ENCODE measurements at places on chromosomes 13 and 19.

GRCh38 chr13:77062097-77062496, 35.1 kb upstream of the FBXL3 start:
- no peaks in the 10 kb centered on the region for H3K4me1 ChIP-seq
- peaks cover 9% of the 10 kb centered on the region for H3K36me3 ChIP-seq
- H3K27ac ChIP-seq, result no peak overlapping the region
- no peak overlapping the region for H3K4me3 ChIP-seq

DNA sequence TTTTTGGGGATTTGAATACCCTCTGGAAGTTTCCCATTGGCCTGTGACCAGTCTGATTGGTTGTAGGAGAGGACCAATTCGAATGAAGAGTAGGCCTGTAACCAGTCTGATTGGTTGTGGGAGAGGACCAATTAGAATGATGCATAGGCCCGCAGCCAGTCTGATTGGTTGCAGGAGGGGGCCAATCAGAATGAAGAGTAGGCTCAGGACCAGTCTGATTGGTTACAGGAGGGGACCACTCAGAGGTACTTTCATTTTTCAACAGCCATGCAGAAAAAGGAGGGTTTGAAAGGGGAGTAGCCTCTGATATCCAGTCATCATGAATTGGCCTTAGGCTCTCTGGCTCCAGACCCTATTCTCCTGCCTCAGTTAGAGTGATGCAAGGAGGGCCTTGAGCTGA, 30.4 kb upstream of the SLC1A5 start:
- no peak overlapping the region for H3K4me3 ChIP-seq
- no peaks in the 10 kb centered on the region for H3K36me3 ChIP-seq
- H3K27ac ChIP-seq, result no peak overlapping the region
- DNase-seq, result no peak
- H3K27me3 ChIP-seq, result no peaks in the 10 kb centered on the region

GRCh38 chr13:63490149-63490548, 2074.5 kb upstream of the PCDH20 start:
- H3K27me3 ChIP-seq, result no peaks in the 10 kb centered on the region
- DNase-seq, result no peak
- H3K27ac ChIP-seq, result no peak overlapping the region
- no peak overlapping the region for H3K4me3 ChIP-seq
- H3K36me3 ChIP-seq, result no peaks in the 10 kb centered on the region

DNA sequence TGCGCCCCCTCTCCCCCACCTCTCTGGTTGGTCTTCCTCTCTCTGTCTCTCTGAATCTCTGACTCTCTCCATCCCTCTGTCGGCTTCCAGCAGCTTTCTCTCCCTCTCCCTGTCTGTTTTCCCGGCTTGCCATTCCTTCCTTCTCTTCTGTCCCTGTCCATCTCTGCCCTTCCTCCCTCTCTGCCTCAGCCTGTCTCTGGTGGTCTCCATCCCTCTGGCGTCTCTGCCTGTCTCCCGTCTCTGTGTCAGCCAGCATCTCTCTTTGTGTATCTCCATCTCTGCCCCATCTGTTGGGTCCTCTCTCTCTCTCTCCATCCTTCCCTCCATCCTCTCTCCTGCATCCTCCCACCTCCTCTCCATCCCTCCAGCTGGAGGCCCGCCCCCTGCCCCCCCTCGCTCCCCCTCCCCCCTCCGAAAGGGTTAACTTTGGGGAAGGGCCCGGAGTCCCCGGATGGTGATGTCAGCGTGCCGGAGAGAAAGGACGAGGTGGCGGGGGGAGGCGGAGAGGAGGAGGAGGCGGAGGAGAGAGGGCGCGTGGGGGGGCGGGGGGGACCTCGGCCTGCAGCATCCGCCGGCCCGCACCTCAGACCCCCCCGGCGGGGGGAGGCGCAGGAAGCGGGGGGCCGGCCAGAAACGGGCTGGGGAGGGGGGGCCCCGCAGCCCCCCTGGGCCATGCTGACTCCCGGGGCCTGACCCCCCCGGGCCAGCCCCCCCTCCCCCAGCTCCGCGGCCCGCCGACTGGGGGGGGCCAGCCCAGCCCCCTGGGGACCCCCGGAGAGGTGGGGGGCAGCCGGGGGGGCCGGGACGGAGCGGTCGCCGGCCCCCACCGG, at the start of gene BRSK1:
Gene BRSK1, plus strand, starts transcription at position 450 of the 830 bp plus-strand sequence. CDS start 446 bp downstream, outside the sequence.
- H3K27me3 ChIP-seq, result no peaks in the 10 kb centered on the region
- H3K4me1 ChIP-seq, result peaks cover 14% of the 10 kb centered on the region
- H3K27ac ChIP-seq, result no peak within 1 kb of the TSS
- no peak within 1 kb of the TSS for H3K4me3 ChIP-seq
- no peaks in the 10 kb centered on the region for H3K36me3 ChIP-seq

- peaks cover 36% of the 10 kb centered on the region for H3K36me3 ChIP-seq
- no peaks in the 10 kb centered on the region for H3K4me1 ChIP-seq
- no peak overlapping the region for H3K27ac ChIP-seq
- no peaks in the 10 kb centered on the region for H3K27me3 ChIP-seq
- DNase-seq, result no peak
- no peak overlapping the region for H3K4me3 ChIP-seq
Observed at GRCh38 chr19:45278087-45278486, 27.0 kb downstream of the MARK4 start.

- no peak for DNase-seq
- H3K4me3 ChIP-seq, result no peak overlapping the region
- peaks cover 6% of the 10 kb centered on the region for H3K4me1 ChIP-seq
Observed at GRCh38 chr19:43380771-43381386, 27.4 kb downstream of the CD177 start.

DNA sequence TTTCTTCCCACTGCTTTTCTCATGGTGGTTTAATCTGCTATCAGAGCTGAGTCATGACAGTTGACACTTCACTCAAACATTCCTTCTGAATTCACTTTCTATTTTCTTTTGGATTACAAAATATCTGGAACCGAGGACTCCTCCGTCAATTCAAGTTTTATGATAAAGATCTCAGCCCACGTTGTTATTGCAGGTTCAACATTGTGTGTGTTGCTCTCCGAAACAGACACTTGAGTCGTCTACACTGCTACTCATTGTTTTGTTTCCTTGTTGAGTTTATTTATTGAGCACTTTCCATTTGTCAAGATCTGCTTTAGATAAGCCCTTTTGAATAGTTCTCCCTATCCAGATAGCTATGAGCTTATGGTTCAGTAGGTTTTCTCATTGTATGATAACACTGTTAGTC, 636.1 kb upstream of the GPC6 start:
- no peaks in the 10 kb centered on the region for H3K4me1 ChIP-seq
- H3K27ac ChIP-seq, result no peak overlapping the region
- no peaks in the 10 kb centered on the region for H3K36me3 ChIP-seq
- H3K4me3 ChIP-seq, result no peak overlapping the region

DNA sequence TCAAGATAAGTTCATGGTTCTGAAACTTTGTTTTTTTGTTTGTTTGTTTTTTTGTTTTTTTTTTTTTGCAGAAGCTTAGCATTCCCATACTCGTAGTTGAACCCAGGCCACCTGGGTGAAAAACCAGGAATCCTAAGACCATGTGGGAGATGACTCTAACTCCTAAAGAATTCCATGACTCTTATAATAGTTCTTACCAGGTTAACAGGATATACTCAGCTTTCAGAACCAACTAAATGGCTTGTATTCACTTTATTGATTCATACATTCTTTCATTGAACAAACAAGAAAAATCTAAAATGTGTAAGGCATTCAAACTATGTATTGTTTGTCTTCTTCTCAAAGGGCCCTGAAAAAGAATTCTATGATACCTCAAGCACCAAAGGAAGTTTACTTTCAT, 40.5 kb upstream of the KLF5 start:
- H3K4me3 ChIP-seq, result no peak overlapping the region
- no peak for DNase-seq
- no peak overlapping the region for H3K27ac ChIP-seq
- no peaks in the 10 kb centered on the region for H3K27me3 ChIP-seq

DNA sequence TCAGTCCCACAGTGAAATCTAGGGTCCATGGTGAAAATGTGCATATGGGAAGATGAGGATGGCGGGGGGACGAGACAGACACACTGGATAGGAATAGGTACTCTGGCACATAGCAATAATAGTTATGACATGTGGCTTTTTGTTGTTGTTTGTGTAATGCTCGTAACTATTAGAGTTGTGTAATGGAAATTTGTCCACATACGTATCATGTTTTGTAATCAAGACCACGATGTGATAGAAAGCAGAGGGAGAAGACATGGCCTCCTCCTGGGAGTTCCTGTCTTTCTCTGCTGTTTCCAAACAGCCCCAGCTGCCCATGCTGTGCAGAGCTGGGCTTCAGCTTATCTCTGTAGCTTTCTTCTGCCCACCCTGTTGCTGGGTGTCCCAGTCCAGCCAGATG, 185.3 kb upstream of the TMTC4 start:
- H3K27me3 ChIP-seq, result no peaks in the 10 kb centered on the region
- H3K4me1 ChIP-seq, result no peaks in the 10 kb centered on the region
- no peaks in the 10 kb centered on the region for H3K36me3 ChIP-seq
- H3K27ac ChIP-seq, result no peak overlapping the region
- H3K4me3 ChIP-seq, result no peak overlapping the region

DNA sequence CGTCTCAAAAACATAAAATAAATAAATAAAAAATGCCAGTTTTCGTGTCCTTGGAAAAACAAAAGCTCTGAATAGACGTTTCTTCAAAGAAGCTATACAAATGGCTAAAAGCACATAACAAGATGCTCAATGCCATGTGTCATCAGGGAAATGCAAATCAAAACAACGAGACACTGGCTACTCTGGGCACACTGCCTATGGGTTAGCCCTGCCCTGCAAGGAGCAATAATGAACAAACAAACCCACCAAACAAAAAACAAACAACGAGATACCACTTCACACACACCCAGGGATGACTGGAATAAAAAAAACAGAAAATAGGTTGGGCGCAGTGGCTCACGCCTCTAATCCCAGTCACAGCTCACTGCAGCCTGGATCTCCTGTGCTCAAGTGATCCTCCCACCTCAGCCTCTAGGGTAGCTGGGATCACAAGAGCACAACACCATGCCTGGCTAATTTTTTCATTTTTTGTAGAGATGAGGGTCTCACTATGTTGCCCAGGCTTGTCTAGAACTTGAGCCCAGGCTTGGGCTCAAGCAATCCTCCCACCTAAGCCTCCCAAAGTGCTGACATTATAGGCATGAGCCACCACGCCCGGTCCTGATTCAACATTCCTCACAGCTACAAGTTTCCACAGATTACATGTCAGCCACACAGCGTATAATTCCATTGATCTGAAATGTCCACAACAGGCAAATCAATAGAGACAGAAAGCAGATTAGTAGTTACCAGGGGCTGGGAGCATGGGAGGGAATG, 15.5 kb upstream of the ISYNA1 start:
- no peak for DNase-seq
- H3K36me3 ChIP-seq, result peaks cover 60% of the 10 kb centered on the region
- H3K4me3 ChIP-seq, result no peak overlapping the region

GRCh38 chr13:97005625-97006262, 11.5 kb upstream of the OXGR1 start:
- peak; percentile 4 for DNase-seq
- no peaks in the 10 kb centered on the region for H3K36me3 ChIP-seq
- no peaks in the 10 kb centered on the region for H3K27me3 ChIP-seq
- no peak overlapping the region for H3K27ac ChIP-seq
- no peak overlapping the region for H3K4me3 ChIP-seq
- peaks cover 7% of the 10 kb centered on the region for H3K4me1 ChIP-seq

- H3K4me1 ChIP-seq, result peaks cover 4% of the 10 kb centered on the region
- peaks cover 34% of the 10 kb centered on the region for H3K27me3 ChIP-seq
- no peak overlapping the region for H3K27ac ChIP-seq
- no peak for DNase-seq
Observed at GRCh38 chr13:113732176-113732960, 26.7 kb upstream of the TMEM255B start.

- H3K36me3 ChIP-seq, result no peaks in the 10 kb centered on the region
- no peaks in the 10 kb centered on the region for H3K4me1 ChIP-seq
- no peaks in the 10 kb centered on the region for H3K27me3 ChIP-seq
- no peak for DNase-seq
- H3K4me3 ChIP-seq, result no peak overlapping the region
Observed at GRCh38 chr13:99830931-99831330, 140.6 kb downstream of the ZIC5 start.
